ENCODE measurements at places on chromosomes 2 and 18. TPM values are rescaled to one million over a fixed set of nuclear protein-coding genes. Genes with fewer than 3 reads are reported as not detected.

DNA sequence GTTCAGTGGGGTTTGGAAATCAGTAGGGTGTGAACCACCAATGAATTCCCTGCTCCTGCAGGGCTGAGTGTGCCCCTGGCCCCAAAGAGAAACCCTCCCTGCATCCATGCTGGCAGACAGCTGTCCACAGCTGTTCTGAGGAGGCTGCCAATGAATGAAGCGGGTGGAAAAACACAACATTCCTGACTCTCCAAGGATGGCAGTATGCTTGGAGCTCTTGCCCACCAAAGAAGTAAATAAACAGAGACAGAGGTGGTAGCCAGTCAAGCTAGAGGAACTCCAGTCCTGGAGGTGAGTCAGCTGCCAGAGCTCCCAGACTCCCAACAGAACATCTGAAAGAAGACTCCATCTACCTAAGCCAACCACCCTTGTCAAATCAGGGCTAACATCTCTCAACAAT, 6.2 kb downstream of the ZBTB7C start:
- H3K36me3 ChIP-seq, result no peaks in the 10 kb centered on the region
- DNase-seq, result no peak

- H3K4me3 ChIP-seq, result no peak overlapping the region
- H3K27me3 ChIP-seq, result no peaks in the 10 kb centered on the region
- no peak for DNase-seq
- no peak overlapping the region for H3K27ac ChIP-seq
- peaks cover 44% of the 10 kb centered on the region for H3K4me1 ChIP-seq
- no peaks in the 10 kb centered on the region for H3K36me3 ChIP-seq
These were observed 247.1 kb upstream of the SIX2 start for GRCh38 chr2:45256173-45256866.

- H3K36me3 ChIP-seq, result no peaks in the 10 kb centered on the region
- no peaks in the 10 kb centered on the region for H3K27me3 ChIP-seq
- H3K4me1 ChIP-seq, result peaks cover 7% of the 10 kb centered on the region
- H3K4me3 ChIP-seq, result no peak overlapping the region
These were observed 33.3 kb downstream of the DOCK10 start for GRCh38 chr2:225008935-225009334.

DNA sequence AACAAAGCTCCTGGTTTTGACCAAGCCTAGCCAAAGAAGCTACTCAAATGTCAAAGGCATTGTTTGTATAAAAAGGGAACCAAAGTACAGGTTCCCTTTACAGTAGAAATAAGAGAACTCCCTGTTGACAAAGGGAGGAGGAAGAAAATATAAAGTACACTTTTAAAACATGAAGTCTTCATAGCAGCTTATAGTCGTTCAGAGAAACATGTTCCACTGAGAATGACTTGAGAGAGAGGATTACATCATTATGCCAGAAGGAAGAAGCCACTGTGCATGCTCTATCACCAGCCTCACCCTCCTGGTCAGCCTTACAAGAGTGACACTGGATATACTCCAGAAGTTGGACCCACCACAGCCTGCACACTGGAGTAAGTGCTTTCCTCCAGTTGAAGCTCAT, 2.5 kb upstream of the DHRS9 start:
- H3K36me3 ChIP-seq, result no peaks in the 10 kb centered on the region
- no peak overlapping the region for H3K4me3 ChIP-seq
- no peaks in the 10 kb centered on the region for H3K4me1 ChIP-seq
- no peak overlapping the region for H3K27ac ChIP-seq
- no peaks in the 10 kb centered on the region for H3K27me3 ChIP-seq

- peak; percentile 53 for DNase-seq
- no peak overlapping the region for H3K27ac ChIP-seq
- no peak overlapping the region for H3K4me3 ChIP-seq
- no peaks in the 10 kb centered on the region for H3K36me3 ChIP-seq
These were observed 1046.0 kb upstream of the TMEFF2 start for GRCh38 chr2:193240752-193241151.

The EML6 gene
- 1.6 TPM for total RNA-seq

The TRIM43 gene
- total RNA-seq, result not detected

The CRYGD gene
- total RNA-seq, result not detected

All from neural progenitor cell (in vitro differentiated cells).